ENCODE measurements at places on chromosomes 16 and 17.

- no peak for DNase-seq
Observed at GRCh38 chr16:57486858-57487834, 853 bp upstream of the DOK4 start.

- DNase-seq = no peak
Observed at GRCh38 chr16:28585674-28586073, 11.2 kb downstream of the SULT1A2 start.

GRCh38 chr16:69324013-69324531 is 6.3 kb downstream of the PDF start:
- DNase-seq = no peak

DNA sequence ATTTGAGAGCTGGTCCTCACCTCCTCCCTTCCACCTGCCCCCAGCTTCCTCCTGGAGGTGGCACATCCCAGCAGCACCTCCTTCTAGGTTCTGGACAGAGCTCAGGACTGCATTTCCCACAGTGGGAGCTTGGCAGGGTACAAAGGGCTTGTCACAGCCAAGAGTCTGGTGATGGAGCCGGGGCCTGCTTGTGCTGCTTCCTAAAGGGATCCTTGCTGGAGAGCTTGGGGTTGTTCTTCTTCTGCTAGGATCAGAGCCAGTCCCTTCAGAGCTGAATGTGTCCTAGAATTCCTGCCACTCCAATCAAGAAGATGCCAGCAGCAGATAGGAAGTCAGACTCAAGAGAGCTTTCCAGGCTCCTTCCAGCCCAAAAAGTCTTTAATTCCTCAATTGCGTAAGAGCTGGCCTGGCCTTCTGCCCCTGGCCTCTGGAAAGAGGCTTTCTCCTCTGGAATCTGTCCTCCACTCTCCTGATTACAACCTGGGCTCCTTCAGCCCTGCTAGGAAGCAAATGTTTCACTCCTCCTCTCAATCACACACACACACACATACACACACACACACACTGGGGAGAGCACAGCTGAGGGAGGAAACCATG is 4.4 kb downstream of the CD300E start:
- no peak for DNase-seq

GRCh38 chr17:80365983-80366382 is 49.0 kb upstream of the ENDOV start:
- no peak for DNase-seq

DNA sequence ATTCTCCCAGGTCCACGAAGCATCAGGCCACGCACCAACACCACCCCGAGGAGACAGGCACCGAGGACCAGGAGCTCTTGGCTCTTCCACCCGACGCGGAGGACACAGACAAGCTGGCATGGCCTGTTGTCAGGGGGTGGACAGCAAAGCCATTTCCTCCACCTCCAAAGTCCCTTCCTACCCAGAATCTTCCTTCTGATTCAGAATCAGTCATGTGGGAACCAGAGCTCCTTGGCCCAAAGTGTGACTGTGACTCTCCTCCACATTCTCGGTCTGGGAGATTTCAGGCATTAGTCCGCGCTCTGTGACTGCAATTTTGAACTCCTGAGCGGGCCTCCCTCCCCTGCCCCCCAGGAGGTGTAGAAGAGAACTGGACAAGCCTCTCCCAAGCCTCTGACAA is 9.2 kb downstream of the DNAH17 start:
- no peak for DNase-seq

DNA sequence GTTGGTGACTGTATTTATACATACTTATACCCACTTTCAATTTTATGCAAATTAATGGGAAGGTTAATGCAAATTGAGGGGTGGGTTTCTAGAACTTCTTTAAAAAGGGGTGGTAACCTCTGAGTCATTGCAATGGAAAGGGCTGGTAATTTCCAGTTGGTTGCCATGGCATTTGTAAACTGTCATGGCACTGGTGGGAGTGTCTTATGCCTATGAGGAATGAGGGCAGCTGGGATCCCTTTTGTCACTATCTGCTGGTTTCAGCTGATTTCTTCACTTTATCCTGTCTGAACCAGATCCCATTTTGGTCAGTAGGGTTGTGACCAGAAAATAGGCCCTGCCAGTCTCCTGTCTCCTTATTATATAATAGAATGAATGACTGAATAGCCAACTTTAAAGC is 1006.7 kb upstream of the GOT2 start:
- no peak for DNase-seq

DNA sequence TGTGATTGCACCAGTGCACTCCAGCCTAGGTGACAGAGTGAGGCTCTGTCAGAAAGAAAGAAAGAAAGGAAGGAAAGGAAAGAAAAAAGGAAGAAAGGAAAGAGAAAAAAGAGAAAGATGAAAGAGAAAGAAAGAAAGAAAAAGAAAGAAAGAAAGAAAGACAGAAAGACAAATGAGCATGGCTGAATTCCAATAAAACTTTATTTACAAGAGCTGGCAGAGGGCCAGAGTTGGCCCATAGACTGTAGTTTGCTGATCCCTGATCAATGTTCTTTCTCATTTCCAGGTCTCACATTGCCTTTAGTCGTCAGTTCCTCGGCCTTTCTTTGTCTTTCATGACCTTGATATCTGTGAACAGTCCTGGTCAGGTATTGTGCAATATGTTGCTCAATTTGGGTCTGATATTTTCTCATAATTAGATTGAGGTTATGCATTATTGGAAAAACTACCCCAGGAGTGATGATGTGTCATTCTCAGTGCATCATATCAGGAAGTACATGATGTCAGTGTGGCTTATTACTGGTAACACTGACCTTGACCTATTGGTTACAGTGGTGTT is 68.5 kb upstream of the MED9 start:
- DNase-seq = no peak

DNA sequence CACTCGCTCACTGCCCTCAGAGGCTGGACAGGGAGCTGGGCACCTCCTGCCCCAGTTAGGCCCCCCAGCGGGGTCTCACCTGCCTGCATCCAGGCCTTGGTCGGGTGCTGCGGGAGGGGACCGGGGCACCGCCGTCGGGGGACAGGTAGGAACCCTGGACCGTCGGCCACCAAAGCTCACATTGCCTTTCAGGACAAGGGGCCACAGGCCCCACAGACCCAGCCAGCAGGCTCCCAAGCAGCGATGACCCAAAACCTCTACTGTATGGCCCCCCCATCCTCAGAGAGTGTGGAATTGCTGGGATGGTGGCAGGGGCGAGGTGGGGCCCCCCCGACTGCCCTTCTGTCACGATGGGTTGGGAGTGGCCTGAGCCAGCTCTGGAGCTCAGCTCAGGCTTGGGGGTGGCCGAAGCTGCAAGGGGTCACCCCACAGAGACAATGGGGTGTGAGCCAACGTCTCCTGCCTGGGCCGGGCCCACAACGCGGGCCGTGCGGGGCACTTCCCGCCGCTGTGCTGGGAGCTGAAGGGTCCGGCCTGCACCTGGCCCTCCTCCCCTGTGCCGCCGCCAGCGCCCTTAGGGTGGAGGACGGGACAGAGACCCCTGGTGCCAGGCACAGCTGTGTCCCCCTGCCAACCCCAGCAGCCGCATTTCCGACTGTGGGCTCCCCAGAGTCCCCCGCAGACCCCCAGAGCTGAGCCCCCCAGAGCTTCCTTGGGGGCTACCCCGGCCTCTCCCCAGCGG is 498 bp downstream of the IGFALS start:
- no peak for DNase-seq
